Fibroblast of lung (primary cell): ENCODE measurements at places on chromosomes 5 and 9. TPM values are rescaled to one million over a fixed set of nuclear protein-coding genes. Genes with fewer than 3 reads are reported as not detected.

The WDR31 gene
- 3.1 and 4.0 TPM in 2 replicates for total RNA-seq

The PTPA gene
- 159 and 203 TPM in 2 replicates for total RNA-seq

DNA sequence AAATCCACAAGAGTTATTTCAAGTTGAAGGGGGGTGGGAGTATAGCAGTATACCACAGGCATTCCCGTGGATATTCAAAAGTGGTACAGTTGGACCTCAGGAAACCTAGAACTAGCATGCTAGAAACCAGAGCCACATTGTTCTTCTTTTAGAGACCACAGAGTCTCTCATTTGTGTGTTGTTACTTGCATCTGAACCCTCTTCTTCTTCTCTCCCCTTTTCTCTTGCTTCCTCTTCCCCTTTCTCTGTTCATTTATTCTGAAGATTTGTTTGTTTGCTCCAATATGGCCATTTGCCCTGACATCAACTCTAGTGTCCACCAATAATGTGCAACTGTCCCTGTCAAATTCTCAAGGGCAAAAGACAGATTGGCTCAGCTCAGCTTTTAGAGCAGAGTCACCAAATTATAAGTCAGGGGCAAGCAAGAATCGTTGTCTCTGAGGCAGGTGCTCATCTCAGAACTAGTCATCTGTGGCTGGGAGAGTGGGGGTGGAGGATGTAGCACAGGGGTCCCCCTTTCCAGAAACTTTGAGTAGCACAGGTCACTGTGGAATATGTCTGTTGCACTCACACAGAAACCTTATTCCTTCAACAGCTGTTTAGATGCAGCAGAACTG lies 321.1 kb downstream of the ARRDC3 start:
- H3K4me3 ChIP-seq = no peak overlapping the region
- H3K4me1 ChIP-seq = no peaks in the 10 kb centered on the region
- DNase-seq = no peak
- H3K36me3 ChIP-seq = no peaks in the 10 kb centered on the region
- no peaks in the 10 kb centered on the region for H3K27me3 ChIP-seq

GRCh38 chr9:83062651-83063527 lies at the start of gene RASEF:
RASEF (minus strand) TSS chr9:83063142; CDS start chr9:83062867, 275 bp downstream.
- peak; percentile 6 for DNase-seq
- no peak within 1 kb of the TSS for H3K27ac ChIP-seq
- no peaks in the 10 kb centered on the region for H3K4me1 ChIP-seq

DNA sequence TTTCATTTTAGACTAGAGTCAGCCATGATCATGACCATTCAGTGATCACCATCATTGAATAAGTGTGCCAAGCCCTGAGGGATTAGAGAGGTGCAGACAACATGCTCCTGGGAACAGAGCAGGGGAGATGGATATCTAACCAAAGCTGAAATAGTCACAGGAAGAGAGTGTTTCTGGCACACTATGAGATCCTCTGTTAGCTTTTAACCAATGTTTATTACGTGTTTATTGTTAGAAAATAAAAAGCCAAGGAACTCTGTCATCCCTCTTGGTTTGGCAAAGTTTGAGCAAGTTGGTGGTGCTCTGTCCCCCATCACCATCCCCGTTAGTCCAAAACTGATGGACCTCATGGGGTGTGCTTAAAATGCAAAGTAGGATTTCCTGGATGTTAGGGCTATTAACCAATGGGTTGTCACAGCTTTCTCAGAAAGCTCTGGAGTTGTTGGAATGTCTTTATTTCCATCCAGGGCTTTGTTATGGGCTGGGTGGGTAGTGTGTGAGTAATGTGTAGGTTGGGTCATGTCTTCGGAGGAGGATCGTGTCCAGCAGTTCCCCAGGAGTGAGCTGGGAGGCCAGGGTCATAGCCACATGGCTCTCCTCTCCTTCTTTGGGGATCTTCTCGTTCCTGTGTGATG lies 34.9 kb downstream of the SLC28A3 start:
- no peak overlapping the region for H3K27ac ChIP-seq
- H3K27me3 ChIP-seq = no peaks in the 10 kb centered on the region
- DNase-seq = no peak
- H3K36me3 ChIP-seq = no peaks in the 10 kb centered on the region

DNA sequence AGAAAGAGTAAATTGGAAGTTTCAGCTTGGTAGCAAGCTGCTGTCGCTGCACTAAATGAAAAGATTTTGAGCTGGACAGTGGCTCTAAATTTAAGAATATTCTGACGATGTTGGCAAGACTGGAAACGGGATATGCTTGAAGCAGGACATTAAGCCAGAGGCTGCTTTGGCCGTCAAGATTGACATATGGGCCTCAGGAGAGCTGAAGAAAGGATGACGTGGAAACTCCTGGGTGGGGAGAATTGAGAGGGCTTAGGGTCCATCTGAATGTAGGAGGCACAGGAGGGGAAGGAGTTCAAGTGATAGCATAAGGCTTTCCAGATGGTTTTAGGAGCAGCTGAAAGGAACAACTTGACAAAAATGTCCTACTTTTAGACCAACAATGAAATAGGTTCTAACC lies 108.9 kb downstream of the PAPPA start:
- no peak overlapping the region for H3K27ac ChIP-seq
- H3K27me3 ChIP-seq = no peaks in the 10 kb centered on the region
- no peaks in the 10 kb centered on the region for H3K36me3 ChIP-seq
- H3K4me1 ChIP-seq = no peaks in the 10 kb centered on the region

GRCh38 chr9:99021512-99021911 lies 77.8 kb downstream of the COL15A1 start:
- no peak overlapping the region for H3K27ac ChIP-seq
- no peak for DNase-seq
- H3K27me3 ChIP-seq = no peaks in the 10 kb centered on the region
- peaks cover 16% of the 10 kb centered on the region for H3K4me1 ChIP-seq
- no peaks in the 10 kb centered on the region for H3K36me3 ChIP-seq

DNA sequence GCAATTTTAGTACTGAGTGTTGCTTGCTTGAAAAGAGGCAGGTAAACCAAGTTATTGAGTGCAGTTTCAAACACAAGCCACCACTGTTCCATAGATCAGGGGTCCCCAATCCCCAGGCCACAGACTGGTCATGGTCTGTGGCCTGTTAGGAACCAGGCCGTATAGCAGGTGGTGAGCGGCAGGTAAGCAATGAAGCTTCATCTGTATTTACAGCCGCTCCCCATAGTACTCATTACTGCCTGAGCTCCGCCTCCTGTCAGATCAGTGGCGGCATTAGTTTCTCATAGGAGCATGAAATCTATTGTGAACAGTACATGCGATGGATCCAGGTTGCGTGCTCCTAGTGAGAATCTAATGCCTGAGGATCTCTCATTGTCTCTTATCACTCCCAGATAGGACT lies 41.5 kb upstream of the ABL1 start:
- no peaks in the 10 kb centered on the region for H3K36me3 ChIP-seq
- no peaks in the 10 kb centered on the region for H3K27me3 ChIP-seq
- peaks cover 11% of the 10 kb centered on the region for H3K4me1 ChIP-seq
- no peak overlapping the region for H3K4me3 ChIP-seq
- H3K27ac ChIP-seq = no peak overlapping the region

- H3K4me3 ChIP-seq = no peak overlapping the region
- H3K27ac ChIP-seq = no peak overlapping the region
- peaks cover 3% of the 10 kb centered on the region for H3K4me1 ChIP-seq
Measured at GRCh38 chr5:36928947-36929346, 52.4 kb downstream of the NIPBL start.

- no peaks in the 10 kb centered on the region for H3K4me1 ChIP-seq
- H3K27me3 ChIP-seq = no peaks in the 10 kb centered on the region
- DNase-seq = peak; percentile 52
Measured at GRCh38 chr9:3760031-3760430, 234.2 kb upstream of the RFX3 start.
